ENCODE measurements at places on chromosomes 6 and 20.
A peak's percentile ranks its signal among the peaks of the same experiment; 100 is the strongest.

DNA sequence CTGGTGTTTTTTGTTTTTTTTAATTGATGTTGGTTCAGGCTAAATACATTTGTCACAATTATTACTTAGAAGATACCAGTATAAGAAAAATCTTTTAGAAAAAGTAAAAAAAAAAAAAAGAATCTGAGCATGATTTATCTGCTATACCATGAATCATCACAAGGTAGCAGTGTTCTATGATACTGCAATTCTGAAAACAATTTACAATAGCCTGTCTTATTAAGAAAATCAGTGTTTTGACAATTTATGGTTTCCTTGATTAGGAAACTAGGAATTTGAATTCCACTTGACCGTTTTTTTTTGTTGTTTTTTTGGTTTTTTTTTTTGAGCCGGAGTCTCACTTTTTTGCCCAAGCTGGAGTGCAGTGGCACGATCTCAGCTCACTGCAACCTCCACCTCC, 9.3 kb upstream of the MAK start:
- DNase-seq: peak; percentile 27

GRCh38 chr6:24899997-24900325, 35.8 kb downstream of the RIPOR2 start:
- no peak for DNase-seq

DNA sequence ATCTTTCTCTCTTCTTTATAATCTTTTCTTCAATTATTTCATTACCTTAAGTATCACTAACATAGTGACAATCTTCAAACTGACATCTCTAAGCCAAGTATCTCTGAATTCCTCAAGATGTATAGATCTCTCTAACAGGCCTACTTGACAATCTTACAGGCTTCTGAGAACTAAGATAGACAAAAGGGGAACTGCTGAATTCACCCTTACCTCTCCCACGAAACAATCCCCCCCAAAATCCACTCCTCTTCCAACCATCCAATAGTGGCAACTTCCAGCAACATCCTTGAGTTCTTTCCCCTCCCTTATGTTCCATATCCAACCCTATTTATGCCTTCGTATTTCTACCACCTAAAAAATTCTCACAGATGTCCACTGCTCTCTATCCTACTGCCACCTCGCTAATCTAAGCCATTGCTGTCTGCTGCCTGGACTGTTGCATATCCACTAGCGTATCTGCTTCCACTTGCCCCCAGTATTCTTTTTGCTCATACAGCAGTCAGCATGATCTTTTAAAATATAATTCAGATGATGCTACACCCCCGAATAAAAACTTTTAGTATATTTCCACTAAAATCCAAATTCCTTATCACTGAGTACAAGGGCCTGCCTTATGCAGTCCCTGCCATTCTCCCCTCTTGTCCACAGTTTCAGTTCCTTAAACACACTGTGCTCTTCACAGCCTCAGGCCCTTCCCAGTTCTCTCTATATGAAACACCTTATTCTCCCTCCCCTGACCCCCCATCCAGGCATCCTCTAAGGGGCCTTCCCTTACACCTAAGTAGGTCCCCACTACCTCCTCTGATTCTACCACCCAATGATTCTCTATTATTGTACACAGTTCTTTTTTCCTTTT, 8.0 kb downstream of the REPS1 start:
- DNase-seq: no peak

DNA sequence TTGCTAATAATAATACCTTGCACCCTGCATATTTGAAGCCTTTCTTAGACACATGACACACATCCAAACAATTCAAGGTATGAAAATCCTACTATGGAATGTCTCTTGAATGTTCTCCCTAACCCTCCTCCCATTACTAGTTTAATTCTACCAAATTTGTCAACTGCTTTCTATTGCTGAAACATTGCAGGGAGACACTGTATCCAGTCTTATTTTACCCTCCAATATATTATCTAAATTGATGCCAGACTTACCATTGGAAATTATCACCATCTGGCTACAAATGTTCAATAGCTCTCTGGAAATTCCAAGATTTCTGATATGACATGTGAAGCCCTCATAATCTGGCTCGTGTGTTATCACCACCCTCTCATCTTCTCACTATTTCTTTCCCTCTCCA, 1027.3 kb upstream of the CITED2 start:
- DNase-seq: no peak

GRCh38 chr20:2871111-2871465, 2.2 kb upstream of the PTPRA start:
- no peak for DNase-seq

All from GM23338 (cell line).